GM23248 (cell line): ENCODE measurements at places on chromosomes 6 and 20. TPM values are rescaled to one million over a fixed set of nuclear protein-coding genes. Genes with fewer than 3 reads are reported as not detected.

OR2B6 gene
- total RNA-seq = not detected in 2 replicates

RAET1G gene
- 5.2 and 8.9 TPM in 2 replicates for total RNA-seq

L3MBTL1 gene
- total RNA-seq = 0.22 and 1.3 TPM in 2 replicates

ZDHHC14 gene
- total RNA-seq = 4.5 and 5.3 TPM in 2 replicates

SLC22A7 gene
- total RNA-seq = not detected in 2 replicates

LTA gene
- total RNA-seq = not detected in 2 replicates

GPLD1 gene
- 0.97 TPM in 1 of 2 replicates, not detected in the other for total RNA-seq

TAAR9 gene
- total RNA-seq = not detected in 2 replicates

ARMH2 gene
- not detected in 2 replicates for total RNA-seq

BPIFA1 gene
- not detected in 2 replicates for total RNA-seq

ADGRB3 gene
- total RNA-seq = not detected in 2 replicates

ZNF334 gene
- total RNA-seq = 1.4 TPM in 2 replicates

CRISP3 gene
- not detected in 2 replicates for total RNA-seq

- DNase-seq = no peak
- no peak overlapping the region for H3K27ac ChIP-seq
- H3K27me3 ChIP-seq = no peaks in the 10 kb centered on the region
- H3K4me1 ChIP-seq = no peaks in the 10 kb centered on the region
These were observed 101.5 kb upstream of the SLC24A3 start for GRCh38 chr20:19110881-19111460.

- no peaks in the 10 kb centered on the region for H3K27me3 ChIP-seq
- no peak overlapping the region for H3K4me3 ChIP-seq
- H3K27ac ChIP-seq = no peak overlapping the region
- DNase-seq = no peak
- H3K4me1 ChIP-seq = peaks cover 10% of the 10 kb centered on the region
These were observed 41.3 kb upstream of the TBC1D7 start for GRCh38 chr6:13369591-13369990.

GRCh38 chr20:17631576-17632319, 50.3 kb downstream of the RRBP1 start:
- no peaks in the 10 kb centered on the region for H3K27me3 ChIP-seq
- no peaks in the 10 kb centered on the region for H3K4me1 ChIP-seq
- DNase-seq = no peak
- peaks cover 61% of the 10 kb centered on the region for H3K36me3 ChIP-seq

DNA sequence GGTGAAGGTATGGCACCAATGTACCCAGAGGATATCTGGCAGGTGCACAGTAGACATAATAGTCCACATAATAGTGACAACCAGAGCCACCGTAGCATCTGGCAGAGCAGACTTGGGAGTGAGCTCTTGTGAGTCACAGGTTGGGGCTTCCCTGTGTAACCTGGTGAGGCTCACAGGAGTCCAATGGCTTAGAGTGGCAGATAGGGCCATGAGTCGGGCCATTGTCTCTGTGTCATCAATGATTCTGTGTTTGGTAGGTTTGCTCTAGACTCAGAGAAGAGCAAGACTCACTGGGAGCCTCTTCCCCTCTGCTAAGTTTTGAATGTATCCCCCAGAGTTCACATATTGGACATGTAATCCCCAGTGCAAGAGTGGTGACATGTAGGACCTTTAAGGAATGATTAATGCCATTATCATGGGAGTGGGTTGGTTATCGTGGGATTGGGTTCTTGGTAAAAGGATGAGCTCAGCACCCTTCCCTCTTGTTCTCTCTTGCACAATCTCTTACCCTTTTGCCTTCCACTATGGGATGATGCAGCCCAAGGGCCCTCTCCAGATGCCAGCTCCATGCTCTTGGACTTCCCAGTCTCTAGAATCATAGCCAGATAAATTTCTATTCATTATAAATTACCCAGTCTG, 22.6 kb upstream of the SIRPA start:
- DNase-seq = peak; percentile 56
- no peaks in the 10 kb centered on the region for H3K36me3 ChIP-seq

- H3K36me3 ChIP-seq = peaks cover 11% of the 10 kb centered on the region; the same call in 1 of the 2 replicates
- H3K4me1 ChIP-seq = peaks cover 15% of the 10 kb centered on the region; the same call in 1 of the 2 replicates
- no peak overlapping the region for H3K27ac ChIP-seq
- H3K27me3 ChIP-seq = no peaks in the 10 kb centered on the region
These were observed 154.5 kb downstream of the ASCC3 start for GRCh38 chr6:100726666-100727065.

DNA sequence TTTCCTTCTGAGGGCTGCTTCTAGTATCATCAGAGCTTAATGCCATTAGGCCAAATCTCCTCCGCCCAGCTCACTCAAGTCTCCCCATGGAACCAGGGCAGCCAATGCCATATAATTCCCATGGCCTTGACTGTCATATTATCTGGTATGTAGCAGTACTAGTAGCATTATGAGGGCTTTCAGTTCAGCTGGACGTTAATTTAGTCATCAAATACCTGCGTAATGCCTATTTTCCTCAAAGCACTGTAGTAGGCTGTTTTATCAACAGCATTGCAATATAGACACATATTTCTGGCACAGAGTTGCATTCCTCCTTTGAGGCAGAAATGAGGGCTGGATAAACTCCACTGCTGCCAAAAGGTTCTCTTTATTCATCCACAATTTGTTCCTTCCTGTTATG, 1.7 kb downstream of the KCTD20 start:
- peaks cover 15% of the 10 kb centered on the region for H3K36me3 ChIP-seq
- peak overlapping the region; percentile 87 for H3K4me3 ChIP-seq
- peaks cover 37% of the 10 kb centered on the region for H3K4me1 ChIP-seq

DNA sequence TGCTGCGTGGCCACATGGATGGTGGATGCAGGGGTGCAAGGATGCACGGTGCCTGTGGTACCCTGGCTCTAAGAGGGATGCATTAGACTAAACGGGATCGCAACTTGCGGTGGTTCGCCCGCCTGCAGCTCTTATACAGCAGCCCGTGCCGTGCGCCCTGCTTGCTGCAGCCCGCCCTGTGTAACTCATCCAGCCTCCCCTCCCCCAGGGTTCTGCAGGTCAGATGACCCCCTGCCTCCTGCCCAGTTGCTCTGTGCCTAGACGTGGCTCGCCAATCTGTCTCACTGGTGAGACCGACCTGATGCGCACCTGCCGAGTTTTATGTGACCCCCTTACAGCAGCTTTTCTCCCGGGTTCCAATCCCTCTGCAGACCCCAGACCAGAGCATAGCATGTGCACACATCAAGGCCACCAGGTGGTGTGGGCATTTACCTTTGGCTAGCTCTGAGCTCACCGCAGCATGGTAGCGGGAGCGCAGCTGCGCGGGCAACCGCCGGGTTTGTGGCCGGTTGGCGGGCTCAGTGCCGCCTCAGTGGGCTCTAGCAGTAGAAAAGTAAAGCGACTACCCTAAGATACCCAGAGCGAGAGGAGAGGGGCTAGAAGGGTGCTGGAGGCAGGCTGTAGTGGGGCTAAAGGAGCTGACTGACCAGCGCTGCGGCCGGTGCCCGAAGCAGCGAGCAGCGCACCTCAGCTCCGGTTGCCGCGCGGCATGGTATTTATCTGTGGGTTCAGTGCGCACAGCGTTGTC, 693 bp upstream of the GNAS-AS1 start:
- peaks cover 3% of the 10 kb centered on the region; the same call in 1 of the 2 replicates for H3K4me1 ChIP-seq
- peaks cover 6% of the 10 kb centered on the region for H3K27me3 ChIP-seq
- H3K4me3 ChIP-seq = peak overlapping the region; percentile 82
- no peak overlapping the region for H3K27ac ChIP-seq
- peak; percentile 59 for DNase-seq
- no peaks in the 10 kb centered on the region for H3K36me3 ChIP-seq

GRCh38 chr6:42105156-42105648, 37.2 kb downstream of the C6orf132 start:
- no peak overlapping the region for H3K4me3 ChIP-seq
- H3K27ac ChIP-seq = no peak overlapping the region
- no peaks in the 10 kb centered on the region for H3K27me3 ChIP-seq
- peaks cover 17% of the 10 kb centered on the region for H3K4me1 ChIP-seq
- no peaks in the 10 kb centered on the region for H3K36me3 ChIP-seq
- DNase-seq = no peak

GRCh38 chr6:100171533-100172321, 177.7 kb upstream of the MCHR2 start:
- H3K4me3 ChIP-seq = no peak overlapping the region
- no peaks in the 10 kb centered on the region for H3K36me3 ChIP-seq
- DNase-seq = peak; percentile 38
- H3K4me1 ChIP-seq = peaks cover 28% of the 10 kb centered on the region
- H3K27ac ChIP-seq = no peak overlapping the region
- no peaks in the 10 kb centered on the region for H3K27me3 ChIP-seq

DNA sequence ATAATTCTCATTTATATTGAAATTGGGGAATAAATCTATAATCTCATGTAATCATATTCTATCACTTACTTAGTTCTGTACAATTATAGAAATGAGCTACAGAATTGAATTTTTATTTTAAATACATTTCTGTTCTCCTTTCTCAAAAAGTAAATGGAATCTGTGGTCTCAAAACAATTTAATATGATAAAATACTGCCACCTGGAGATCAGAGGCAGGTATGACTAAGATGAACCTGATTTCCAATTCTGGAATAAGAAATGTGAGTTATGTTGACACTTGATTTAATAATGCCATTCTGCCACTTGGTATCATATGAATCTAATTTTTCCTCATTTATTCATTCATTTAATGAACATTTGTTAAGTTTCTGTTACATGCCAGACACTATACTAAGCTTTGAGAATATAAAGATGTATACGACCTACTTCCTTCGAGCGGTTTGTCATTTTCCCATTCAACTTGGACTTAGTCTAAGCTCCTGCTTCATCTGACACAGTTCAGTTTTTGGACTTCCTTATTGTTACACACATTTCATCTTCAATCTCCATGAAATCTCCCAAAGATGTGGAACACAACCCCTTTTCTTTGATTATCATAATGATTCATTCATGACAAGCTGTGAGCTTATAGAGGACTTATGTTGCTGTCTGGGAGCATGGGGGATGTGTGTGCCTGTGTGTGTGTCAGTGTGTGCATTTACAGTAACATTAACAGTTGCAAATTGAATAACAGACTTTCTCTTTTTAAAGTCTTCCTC, 7.5 kb upstream of the CCDC28A start:
- no peak overlapping the region for H3K27ac ChIP-seq
- peak; percentile 60 for DNase-seq
- no peaks in the 10 kb centered on the region for H3K4me1 ChIP-seq
- H3K36me3 ChIP-seq = no peaks in the 10 kb centered on the region
- no peaks in the 10 kb centered on the region for H3K27me3 ChIP-seq
- no peak overlapping the region for H3K4me3 ChIP-seq

- H3K4me1 ChIP-seq = peaks cover 47% of the 10 kb centered on the region
- H3K27ac ChIP-seq = peak overlapping the region; percentile 82
- H3K36me3 ChIP-seq = no peaks in the 10 kb centered on the region
- DNase-seq = no peak
- peak overlapping the region; percentile 97 for H3K4me3 ChIP-seq
These were observed 469 bp downstream of the STX16 start for GRCh38 chr20:58651559-58651945.

- peak overlapping the region; percentile 69 for H3K4me3 ChIP-seq
- H3K27me3 ChIP-seq = peaks cover 55% of the 10 kb centered on the region
- H3K4me1 ChIP-seq = no peaks in the 10 kb centered on the region
- H3K27ac ChIP-seq = no peak overlapping the region
These were observed 2.0 kb upstream of the KCNB1 start for GRCh38 chr20:49484180-49485140.

- H3K27me3 ChIP-seq = no peaks in the 10 kb centered on the region
- peak; percentile 95 for DNase-seq
- peaks cover 36% of the 10 kb centered on the region for H3K4me1 ChIP-seq
These were observed 55.4 kb downstream of the MRPL14 start for GRCh38 chr6:44071670-44072451.

- H3K27ac ChIP-seq = peak overlapping the region; percentile 59
- DNase-seq = peak; percentile 56
- peaks cover 10% of the 10 kb centered on the region for H3K4me1 ChIP-seq
- no peaks in the 10 kb centered on the region for H3K36me3 ChIP-seq
These were observed 94.0 kb downstream of the CD83 start for GRCh38 chr6:14211562-14211942.

- DNase-seq = no peak
- no peaks in the 10 kb centered on the region for H3K27me3 ChIP-seq
- H3K4me1 ChIP-seq = no peaks in the 10 kb centered on the region
- no peaks in the 10 kb centered on the region for H3K36me3 ChIP-seq
- H3K4me3 ChIP-seq = no peak overlapping the region
- H3K27ac ChIP-seq = no peak overlapping the region
These were observed 37.4 kb downstream of the WRNIP1 start for GRCh38 chr6:2802521-2803060.

DNA sequence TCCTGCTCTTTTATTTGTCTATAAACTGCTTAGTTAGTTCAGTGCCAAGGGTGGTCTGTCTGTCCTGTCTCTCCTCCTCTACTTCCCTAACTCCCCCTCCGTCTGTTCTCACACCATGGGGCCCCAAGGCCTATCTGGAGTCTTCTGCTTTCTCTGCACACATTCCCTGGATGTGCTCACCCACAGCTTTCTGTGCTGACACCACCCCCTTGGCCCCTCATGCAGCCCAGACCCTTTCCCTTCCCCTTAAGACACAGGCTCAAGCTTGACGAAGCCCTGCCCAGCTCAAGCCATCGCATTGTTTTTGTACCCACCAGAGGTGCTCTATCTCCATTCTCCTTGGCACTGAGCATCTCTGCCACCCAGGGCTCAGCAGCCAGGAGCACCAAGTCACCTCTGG, 78.1 kb upstream of the NNAT start:
- no peaks in the 10 kb centered on the region for H3K4me1 ChIP-seq
- no peak overlapping the region for H3K27ac ChIP-seq
- no peak for DNase-seq
- H3K36me3 ChIP-seq = no peaks in the 10 kb centered on the region
- H3K4me3 ChIP-seq = no peak overlapping the region

DNA sequence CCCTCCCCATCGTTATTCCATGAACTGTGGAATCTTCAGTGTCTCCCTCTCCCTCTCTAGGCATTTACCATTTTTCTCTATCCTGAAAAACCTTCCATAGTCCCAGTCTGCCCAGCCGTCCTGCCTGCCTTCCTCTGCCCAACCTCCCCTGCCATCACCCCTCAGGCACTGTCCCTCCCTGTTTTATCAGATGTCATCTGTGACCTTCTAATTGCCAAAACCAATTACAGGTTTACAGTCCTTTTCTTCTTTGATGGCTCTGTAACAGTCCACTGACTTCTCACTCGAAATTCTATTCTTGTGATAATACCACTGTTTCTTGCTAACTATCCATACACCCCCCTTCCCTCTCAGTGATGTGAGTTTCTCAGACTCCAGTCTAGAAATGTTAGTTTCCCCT, 2.3 kb upstream of the SLC23A2 start:
- no peak for DNase-seq
- no peaks in the 10 kb centered on the region for H3K4me1 ChIP-seq
- no peak overlapping the region for H3K27ac ChIP-seq

- no peak overlapping the region for H3K27ac ChIP-seq
- H3K4me3 ChIP-seq = no peak overlapping the region
- no peaks in the 10 kb centered on the region for H3K4me1 ChIP-seq
- H3K36me3 ChIP-seq = no peaks in the 10 kb centered on the region
These were observed 12.1 kb downstream of the COL21A1 start for GRCh38 chr6:56235245-56235644.

DNA sequence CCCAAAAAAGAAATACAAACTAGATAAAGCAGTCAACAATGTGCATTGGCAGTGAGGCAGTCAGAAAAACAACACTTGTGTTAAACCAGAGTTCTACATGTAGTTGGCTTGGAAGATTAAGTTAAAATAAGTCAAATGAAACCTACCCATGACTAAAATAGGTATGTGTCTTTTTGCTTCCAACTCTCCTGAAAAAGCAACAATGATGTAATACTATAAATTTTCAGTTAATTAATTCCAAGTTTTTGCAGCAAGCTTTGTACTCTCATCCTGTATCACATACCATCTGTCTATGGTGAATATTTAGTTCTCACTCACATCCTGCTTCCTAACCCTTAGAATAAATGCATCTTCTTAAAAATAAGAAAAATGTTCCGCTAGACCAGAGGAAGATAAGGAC, 261.5 kb downstream of the KIF16B start:
- DNase-seq = no peak
- H3K27me3 ChIP-seq = no peaks in the 10 kb centered on the region
- no peaks in the 10 kb centered on the region for H3K4me1 ChIP-seq
- H3K27ac ChIP-seq = no peak overlapping the region
- no peak overlapping the region for H3K4me3 ChIP-seq
- H3K36me3 ChIP-seq = no peaks in the 10 kb centered on the region
